ENCODE measurements at places on chromosomes 13 and 19.

GRCh38 chr13:78632996-78633395 lies 26.0 kb downstream of the OBI1 start:
- no peak for DNase-seq

DNA sequence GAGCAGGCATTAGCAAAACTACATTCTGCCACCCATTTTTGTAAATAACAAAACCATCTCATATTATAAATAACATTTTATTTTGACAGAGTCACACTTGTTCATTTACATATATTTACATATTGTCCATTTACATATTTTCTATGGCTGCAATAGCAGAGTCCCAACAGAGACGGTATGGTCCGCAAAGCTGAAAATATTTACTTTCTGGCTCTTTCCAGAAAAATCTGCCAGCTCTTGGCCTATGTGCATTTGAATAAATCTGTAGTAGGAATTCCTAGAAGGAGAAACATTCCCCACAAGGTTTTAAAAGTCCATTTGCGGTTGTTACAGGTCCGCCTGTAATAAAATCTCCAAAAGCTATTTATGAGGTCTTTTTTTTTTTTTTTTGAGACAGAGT lies 5.7 kb upstream of the TSPAN16 start:
- no peak for DNase-seq

GRCh38 chr19:44820648-44821609 lies 12.0 kb downstream of the BCAM start:
- no peak for DNase-seq

DNA sequence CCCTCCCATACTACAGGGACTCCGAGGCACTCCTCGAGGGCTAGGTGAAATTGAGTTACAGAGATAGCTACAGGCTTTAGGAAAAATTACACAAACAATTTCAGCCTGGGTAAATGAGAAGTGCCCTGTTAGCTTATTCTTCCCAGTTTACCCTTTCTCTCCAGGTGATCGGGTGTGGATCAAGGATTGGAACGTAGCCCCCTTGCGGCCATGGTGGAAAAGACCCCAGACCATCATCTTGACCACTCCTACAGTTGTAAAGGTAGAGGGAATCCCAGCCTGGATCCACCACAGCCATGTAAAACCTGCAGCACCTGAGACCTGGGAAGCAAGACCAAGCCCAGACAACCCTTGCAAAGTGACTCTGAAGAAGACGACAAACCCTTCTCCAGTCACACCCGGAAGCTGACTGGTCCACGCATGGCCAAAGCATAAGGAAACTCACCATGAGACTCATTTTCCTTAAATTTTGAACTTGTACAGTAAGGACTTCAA lies 600.6 kb downstream of the UQCRFS1 start:
- no peak for DNase-seq

DNA sequence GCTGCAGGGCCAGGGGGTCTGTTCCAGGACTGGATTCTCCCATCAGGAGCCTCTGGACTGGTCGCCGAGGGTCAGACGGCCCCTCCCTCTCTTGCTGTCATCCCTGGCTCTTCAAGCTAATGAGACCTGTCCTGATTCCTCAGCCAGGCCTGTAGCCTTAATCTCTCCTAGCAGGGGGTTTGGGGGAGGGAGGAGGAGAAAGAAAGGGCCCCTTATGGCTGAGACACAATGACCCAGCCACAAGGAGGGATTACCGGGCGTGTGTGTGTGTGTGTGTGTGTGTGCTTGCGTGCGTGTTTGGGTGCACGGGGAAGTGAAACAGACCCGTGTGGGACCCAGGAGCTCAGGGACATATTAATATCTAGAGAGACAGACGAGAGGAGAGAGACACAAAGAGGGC lies 1.9 kb upstream of the CRX start:
- DNase-seq, result no peak

DNA sequence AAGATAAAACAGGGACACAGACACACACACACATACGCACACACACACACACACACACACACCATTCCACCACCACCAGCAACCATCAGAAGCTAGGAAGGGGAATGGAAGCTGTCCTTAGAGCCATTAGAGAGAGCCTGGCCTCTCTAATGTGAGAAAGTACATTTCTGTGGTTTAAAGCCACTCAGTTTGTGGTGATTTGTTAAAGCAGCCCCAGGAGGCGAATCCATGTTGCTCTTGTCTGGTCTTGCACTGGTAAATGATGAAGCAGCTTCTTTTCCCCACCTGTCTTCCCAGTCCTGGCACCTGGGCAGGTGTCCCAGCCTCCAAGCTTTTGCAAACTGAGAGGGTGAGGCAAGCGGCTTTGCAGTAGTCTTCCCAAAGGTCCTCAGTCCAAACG lies 118.9 kb upstream of the KL start:
- no peak for DNase-seq

GRCh38 chr13:50208826-50209335 lies 193.6 kb downstream of the KCNRG start:
- DNase-seq, result no peak

GRCh38 chr13:112079696-112080095 lies 12.7 kb downstream of the SOX1 start:
- no peak for DNase-seq

- no peak for DNase-seq
Observed at GRCh38 chr19:48750771-48751504, 1.5 kb downstream of the FUT1 start.

DNA sequence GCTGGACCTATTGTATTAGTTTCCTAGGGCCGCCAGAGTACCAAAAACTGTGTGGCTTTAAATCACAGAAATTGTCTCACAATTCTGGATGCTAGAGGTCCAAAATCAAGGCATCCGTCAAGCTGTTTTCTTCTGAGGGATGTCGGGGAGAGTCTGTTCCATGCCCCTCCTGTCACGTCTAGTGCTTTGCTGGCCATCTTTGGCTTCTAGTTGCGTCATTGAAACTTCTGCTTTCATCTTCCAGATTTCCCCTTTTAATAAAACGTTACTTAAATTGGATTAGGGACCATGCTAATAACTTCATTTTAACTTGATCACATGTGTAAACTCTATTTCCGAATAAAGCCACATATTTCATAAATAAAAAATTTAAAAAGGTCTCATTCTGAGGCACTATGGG lies 47.5 kb downstream of the TRPM4 start:
- no peak for DNase-seq

GRCh38 chr19:12194827-12195731 lies 32.2 kb downstream of the ZNF136 start:
- no peak for DNase-seq

DNA sequence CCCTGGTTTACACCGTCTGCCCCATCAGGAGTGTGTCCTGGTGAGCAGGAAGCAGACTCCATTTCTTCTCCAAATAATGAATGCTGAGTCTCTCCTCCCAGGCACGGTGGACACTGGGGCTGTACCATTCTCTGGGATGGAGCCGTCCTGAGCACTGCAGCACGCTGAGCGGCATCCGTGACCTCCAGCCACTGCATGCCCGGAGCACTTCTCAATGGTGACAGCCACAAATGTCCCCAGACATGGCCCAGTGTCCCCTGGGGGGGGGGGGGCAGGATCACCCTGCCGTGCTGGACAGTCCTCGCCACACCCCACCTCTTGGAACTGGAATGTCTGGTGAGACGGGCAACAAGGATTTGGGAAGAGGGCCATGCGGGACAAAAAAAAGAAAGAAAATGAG lies 37.4 kb downstream of the GNG7 start:
- DNase-seq, result no peak

DNA sequence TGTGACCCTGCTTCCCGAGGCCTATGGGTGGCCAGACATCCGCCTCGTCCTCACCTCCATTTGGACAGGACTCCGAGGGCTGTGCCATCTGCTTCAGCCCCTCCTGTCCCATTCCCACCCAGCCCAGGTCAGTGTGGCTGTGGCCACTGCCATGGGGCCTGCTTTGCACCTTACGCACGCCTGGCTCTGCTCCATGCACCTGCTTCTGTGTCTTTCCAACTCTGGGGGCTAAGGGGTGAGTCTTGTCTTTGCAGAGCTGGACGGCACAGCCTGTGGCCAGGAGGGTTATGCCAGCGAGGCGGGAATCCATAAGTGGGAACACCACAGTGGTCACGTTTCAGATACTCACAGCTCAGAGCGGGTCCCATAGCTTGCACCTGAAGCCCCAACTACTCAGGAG lies 5.2 kb upstream of the ZNF554 start:
- no peak for DNase-seq

- DNase-seq, result no peak
Observed at GRCh38 chr13:36261011-36261410, 36.6 kb downstream of the CCDC169 start.

GRCh38 chr19:2081873-2082810 lies 14.0 kb downstream of the MOB3A start:
- DNase-seq, result no peak

DNA sequence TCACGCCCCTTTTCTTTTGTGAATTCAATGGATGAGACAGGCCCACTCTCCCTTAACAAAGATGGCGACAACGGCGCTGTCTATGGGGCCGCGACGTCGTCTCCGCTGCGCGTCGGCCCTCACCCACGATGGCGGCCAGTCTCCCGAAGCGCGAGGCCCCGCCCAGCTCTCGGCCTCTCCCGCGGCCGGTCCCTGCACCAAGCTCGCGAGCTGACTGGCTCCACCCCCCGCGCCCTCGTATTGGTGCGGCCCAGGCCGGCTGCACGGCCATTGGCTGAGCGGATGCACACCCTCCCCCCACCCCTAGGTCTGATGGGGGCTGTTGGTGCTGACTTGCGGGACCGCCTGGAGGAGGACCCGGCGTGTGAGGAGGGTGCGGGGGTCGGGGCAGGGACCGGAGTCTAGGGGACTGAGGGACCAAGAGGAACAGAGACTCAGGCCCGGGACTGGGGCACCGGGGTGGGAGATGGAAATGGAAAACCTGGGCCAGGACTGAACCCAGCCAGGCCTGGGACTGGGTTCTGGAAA lies 4.8 kb downstream of the SPHK2 start:
- DNase-seq, result peak; percentile 98

DNA sequence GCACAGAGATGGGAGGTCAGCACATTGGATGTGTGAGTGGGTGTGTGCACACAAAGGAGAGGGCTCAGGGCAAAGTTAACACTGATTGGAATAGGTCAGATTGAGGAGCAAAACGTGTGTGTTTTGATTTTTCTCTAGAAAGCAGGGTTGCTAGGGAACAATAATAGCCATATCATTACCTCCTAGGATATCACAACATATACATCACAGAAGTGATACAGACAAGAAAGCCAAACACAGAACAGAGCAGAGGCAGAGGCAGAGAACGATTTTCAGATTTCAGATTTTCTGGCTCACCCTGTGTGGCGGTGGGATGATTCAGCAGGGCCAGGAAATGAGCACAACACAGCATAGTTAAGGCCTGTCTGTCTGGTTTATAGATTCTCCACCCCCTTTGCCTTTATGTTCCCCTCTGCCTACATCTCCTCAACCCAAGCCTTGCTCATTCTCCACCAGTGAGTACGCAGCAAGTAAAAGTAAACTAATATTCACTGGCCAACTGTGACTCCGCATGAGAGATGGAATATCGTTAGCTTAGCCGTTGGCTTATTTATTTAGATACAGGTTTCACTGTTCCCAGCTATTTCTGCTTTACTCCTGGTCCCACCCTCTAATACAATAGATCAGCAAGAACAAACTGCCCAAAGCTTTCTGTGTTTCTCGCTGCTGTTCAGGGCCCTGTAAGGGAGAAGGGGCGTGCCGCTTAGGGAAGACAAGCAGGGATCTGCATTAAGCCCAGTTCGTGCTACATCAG lies 182.7 kb upstream of the TSC22D1 start:
- DNase-seq, result peak; percentile 12

DNA sequence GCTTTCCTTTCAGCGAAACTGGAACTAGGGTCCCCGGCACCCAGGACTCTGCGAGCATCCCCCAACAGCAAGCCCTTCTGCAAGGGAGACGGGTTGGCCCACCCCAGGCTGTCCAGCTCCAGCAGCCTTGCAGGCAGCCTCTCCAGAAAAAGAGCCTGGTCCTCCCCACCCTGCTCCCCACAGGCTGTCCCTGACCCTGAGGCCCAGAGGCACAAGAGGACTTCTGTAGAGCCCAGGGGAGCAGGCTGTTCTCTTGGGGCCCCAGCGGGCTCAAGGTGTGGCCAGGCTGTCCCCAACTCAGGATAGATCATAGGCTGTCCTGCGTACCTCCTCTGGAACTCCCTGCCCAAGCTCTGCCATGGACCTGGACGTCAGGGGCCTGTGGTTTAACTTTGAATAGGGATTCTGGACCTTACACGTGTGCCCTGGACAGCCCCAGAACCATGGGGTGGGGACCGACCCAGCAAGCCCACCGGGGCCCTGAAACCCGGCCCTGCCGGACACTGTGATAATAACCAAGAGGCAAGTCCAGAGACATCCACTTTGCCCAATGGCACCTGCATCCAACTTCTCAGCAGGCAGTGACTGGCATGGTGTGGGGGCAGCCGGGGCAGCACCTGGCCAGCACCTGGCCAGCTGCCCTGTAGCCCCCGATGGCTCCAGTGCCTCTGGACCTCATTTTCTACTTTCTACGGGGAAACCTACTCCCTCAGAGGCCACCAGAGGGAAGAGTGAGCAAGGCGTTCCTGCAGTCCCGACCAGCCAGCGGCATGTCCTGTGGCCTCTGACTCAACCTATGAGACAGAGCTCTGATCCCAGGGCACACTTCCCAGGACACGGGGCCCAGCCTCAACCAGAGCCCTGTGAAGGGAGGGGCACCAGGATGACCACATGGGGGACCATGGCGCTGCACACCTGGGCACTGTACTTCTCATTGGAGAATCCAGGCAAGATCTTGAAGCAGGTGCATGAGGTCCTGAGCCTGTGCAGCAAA lies 50.9 kb upstream of the TPM4 start:
- no peak for DNase-seq

GRCh38 chr13:71338070-71338469 lies 528.9 kb downstream of the DACH1 start:
- no peak for DNase-seq

GRCh38 chr19:29260477-29261317 lies 47.7 kb upstream of the UQCRFS1 start:
- DNase-seq, result no peak

DNA sequence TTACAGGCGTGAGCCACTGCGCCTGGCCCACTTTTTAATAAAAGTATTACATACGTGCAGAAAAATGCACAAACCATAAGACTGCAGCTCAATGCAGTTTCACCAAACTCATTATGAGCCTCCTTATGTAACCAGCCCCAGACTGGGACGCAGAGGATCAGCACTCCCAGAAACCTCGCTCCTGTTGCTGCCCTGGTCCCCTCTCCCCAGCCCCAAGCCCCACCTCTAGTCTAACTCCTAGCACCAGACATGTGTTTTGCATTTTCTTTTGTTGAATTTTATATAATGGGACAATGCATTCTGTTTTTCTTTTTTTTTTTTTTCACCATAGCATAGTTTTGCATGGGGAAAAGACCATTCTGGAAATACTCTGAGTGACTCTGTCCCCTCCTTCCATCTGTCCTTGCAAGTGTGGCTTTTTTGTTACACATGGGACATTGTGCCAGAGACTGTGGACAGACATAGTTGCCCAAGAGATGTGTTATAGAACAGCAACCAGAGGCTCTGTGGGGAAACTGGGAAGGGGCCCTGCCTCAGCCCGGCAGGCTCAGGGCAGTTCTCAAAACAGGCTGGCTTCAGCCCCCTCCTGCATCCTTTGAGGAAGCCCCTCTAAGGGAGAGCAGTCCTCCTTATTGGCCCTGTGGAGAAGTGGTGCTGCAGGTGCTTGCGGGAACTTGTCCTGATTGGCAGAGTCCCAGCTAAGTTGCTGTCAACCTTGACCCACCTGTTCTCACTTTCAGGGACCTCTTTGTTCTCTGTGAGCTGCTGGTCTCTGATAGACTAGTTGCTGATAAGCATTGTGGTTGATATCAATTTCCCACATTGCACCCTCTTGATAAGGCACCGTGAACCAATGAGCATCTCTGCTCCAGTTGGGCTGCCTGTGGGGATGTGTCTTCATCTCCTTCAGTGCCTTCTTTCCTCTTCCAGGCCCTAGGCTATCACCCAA lies 13.8 kb upstream of the OLFM4 start:
- DNase-seq, result no peak
